ENCODE measurements at places on chromosomes 6 and 20.

GRCh38 chr6:162728197-162728596 is 423 bp downstream of the PACRG start:
- DNase-seq = no peak

DNA sequence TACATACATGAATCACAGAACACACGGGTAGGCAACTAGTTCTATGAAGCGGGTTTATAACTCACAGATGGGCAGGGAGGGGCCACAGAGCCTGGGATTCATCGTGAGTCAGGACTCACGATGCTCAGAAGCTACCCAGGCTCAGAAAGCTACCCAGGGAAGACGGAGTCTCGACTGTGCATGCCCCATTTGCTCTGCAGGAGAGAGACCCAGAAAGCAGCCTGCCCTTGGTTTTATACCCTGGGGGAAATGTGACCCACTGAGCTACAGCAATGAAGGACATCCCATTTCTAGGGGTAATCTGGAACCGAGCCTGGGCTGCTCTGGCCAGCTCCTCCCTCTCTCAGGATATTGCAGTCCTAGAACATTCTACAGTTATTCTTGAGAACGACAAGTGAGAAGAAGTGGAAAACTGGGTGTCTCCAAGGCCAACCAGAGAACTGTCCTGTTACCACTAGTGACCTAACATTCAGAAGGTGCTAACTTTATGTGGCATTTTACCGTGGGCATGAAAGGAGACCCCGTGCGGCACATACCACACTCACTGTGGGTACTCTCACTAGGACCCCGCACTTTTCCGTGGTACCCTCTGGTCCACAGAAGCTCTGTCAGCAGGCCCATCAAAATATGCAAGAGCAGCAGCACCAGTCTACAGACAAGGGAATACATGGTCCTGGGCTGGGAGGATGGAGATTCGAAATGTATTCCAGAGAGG is 201.9 kb upstream of the PMEPA1 start:
- DNase-seq = no peak

DNA sequence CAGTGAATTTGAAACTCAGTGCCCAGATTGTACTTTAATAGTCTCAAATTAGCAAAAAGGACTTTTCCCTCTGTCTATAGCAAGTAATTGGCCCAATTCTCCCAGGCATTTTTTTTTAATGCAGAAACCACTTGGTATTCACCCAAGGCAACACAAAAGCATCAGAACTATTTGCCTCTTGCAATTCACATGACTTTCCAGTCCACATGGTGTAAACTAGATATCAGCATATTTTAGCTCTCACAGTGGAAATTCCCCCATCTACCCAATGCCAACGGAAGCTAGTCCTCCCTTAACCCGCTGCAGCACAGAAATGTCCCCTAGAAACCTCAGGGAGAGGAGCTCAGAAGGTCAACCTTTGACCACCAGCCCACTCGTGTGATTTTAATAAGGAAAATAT is 103.4 kb upstream of the CDYL start:
- no peak for DNase-seq

DNA sequence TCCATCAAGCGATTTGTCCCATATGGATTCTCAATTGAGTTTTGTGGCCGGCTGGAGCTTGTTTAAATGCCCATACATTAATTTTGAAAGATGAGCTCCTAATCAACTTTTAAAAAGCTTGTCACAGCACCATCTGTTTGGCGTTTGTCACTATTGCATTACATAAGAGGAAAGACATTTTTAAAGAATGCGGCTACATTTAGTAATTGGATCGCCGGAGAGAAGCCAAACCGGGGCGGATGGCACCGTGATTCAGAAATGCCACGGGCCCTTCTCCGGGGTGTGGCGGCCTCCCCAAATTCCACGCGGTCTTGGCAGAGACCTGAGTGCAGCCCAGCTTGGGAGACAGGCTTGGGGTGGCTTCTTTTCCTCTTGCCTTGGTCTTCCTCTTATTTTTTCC is 67.7 kb upstream of the ZNFX1 start:
- DNase-seq = peak; percentile 76
